ENCODE measurements at places on chromosomes 16 and 17.
A peak's percentile ranks its signal among the peaks of the same experiment; 100 is the strongest.

DNA sequence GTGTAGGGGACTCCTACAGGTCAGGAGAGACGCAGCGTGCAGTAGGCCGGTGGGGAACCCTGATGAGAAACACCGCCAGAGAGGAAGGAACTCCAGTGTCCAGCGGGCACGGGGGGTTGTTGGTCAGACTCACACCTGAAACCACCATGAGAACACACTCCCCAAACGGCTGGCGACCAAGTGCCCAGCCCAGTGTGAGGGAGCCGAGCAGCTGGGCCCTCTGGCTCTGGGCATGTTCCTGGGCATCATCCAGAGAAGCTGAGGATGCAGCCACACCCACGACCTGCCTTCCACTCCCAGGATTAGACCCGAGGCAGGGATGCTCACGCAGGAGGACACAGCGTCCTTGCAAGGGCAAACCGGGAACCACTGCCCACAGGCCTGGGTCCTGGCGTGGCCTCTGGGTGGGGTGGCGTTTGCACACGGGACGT is 108.3 kb upstream of the ZNF750 start:
- DNase-seq, result no peak

GRCh38 chr17:74210191-74211140 is 2.9 kb upstream of the TTYH2 start:
- DNase-seq, result peak; percentile 71

DNA sequence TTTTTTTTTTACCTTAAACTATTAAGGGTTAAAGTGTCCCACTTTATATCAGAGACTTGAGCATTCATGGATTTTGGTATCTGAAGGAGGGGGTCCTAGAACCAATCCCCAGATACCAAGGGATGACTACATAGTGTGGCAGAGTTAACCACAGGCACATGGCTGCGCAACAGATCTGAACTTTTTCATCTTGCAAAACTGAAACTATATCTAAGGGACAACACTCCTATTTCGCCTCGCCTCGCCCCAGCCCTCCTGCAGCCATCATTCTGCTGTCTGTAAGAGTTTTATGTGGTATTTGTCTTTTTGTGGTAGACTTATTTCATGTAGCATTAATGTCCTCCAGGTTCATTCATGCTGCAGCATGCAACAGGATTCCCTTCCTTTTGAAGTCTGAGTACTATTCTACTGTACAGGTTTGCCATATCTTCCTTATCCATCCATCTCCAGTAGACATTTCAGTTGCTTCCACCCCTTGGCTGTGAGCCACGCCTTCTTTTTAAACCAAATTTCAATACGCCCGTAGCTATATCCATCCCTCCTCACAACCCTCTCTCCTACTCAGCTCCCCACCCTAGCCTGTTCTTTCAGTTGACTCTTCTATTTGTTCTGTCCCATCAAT is 53.2 kb downstream of the AMFR start:
- no peak for DNase-seq

DNA sequence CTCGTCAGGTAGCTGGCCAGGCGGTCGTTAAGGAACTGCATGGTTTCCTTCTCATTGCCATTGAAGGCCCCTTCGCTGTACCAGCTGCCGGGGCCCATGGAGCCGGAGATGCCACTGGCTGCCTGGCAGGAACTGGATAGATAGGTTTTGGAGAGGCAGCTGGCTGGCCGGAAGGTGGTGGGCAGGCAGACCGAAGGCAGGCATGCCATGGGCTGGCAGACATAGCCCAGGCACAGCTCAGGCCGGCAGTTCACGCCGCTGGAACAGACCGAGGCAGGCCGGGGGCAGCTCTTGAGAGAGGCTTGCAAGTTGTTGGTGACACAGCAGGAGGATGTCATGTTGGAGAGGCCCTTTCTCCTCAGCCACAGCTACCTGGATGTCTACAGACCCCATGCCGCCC is at the start of gene KRT32:
Gene KRT32, minus strand, starts transcription at position 399 of the 400 bp plus-strand sequence. Its CDS starts 61 bp downstream, at position 338.
- no peak for DNase-seq

DNA sequence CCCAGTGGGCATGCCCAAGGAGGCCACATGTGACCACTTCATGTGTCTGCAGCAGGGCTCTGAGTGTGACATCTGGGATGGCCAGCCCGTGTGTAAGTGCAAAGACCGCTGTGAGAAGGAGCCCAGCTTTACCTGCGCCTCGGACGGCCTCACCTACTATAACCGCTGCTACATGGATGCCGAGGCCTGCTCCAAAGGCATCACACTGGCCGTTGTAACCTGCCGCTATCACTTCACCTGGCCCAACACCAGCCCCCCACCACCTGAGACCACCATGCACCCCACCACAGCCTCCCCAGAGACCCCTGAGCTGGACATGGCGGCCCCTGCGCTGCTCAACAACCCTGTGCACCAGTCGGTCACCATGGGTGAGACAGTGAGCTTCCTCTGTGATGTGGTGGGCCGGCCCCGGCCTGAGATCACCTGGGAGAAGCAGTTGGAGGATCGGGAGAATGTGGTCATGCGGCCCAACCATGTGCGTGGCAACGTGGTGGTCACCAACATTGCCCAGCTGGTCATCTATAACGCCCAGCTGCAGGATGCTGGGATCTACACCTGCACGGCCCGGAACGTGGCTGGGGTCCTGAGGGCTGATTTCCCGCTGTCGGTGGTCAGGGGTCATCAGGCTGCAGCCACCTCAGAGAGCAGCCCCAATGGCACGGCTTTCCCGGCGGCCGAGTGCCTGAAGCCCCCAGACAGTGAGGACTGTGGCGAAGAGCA is 4.4 kb downstream of the WFIKKN2 start:
- no peak for DNase-seq

DNA sequence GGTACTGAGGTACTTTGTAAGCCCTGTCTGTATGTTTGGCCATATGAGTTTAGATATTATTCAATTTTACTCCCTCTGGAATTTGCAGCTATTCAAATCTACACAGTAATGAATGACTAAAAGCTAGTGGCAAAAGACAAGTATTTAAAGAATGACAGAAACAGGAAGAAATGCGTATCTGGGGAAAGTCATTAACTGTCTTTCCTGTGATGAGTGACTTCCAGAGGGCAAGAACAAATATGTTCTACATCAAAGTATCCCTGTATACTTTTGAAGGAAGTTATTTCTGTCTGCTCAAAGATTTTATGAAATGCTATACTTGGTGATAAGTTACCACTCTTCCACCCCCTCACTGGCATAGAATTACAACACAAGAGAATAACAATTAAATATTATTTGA is 489.3 kb upstream of the SOX9 start:
- no peak for DNase-seq

DNA sequence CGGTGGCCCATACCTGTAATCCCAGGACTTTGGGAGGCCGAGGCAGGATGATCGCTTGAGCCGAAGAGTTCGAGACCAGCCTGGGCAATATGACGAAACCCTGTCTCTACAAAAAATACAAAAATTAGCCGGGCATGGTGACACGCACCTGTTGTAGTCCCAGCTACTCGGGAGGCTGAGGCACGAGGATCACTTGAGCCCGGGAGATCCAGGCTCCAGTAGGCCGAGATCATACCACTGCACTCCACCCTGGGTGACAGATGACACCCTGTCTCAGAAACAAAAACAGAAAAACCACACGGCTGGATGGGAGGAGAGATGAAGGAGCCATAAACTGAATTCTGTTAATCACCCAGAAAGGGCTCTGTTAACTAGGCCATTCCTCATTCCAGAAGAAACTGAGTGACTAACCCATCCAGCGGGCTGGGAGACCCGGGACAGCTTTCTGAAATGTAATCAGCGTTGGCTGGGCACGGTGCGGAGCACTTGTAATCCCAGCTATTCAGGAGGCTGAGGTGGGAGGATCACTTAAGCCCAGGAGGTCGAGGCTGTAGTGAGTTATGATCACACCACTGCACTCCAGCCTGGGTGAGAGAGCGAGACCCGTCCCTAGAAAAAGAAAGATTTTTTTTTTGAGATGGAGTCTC is 641 bp upstream of the NT5C3B start:
- no peak for DNase-seq

Data from stimulated activated CD4-positive, alpha-beta T cell treated with anti-CD3 and anti-CD28 coated beads, TNF-alpha, amount 100 ng/mL, for 1 hour (primary cell).